Stimulated activated CD8-positive, alpha-beta memory T cell treated with anti-CD3 and anti-CD28 coated beads, Interleukin-7, amount 100 ng/mL, for 1 hour (primary cell): ENCODE measurements at places on chromosomes 2 and 18.
A peak's percentile ranks its signal among the peaks of the same experiment; 100 is the strongest.

- no peak for DNase-seq
These were observed 34.1 kb upstream of the CTAGE1 start for GRCh38 chr18:22451796-22452195.

- DNase-seq, result no peak
These were observed 8.6 kb downstream of the ANKRD62 start for GRCh38 chr18:12102136-12102842.

DNA sequence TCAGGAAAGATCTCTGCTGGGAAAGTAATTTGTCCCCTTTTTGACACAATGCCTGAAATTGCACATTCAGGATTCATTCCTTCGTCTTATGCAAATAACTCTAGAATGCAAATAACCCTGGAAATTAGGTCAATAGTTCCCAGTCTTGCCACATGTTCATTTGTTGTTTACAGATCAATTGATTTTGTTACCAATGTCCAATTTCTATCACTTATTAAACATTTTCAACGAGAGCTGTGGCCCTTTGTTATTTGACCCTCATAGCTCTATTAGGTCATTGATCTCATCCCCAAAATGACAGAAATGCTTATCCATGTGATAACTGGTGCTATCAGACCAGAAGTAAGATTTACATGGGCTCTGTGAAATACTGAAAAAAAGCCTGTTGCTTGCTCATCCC lies 275.3 kb upstream of the REG3G start:
- no peak for DNase-seq

- DNase-seq, result no peak
These were observed 45.2 kb upstream of the FAM117B start for GRCh38 chr2:202589582-202589949.

DNA sequence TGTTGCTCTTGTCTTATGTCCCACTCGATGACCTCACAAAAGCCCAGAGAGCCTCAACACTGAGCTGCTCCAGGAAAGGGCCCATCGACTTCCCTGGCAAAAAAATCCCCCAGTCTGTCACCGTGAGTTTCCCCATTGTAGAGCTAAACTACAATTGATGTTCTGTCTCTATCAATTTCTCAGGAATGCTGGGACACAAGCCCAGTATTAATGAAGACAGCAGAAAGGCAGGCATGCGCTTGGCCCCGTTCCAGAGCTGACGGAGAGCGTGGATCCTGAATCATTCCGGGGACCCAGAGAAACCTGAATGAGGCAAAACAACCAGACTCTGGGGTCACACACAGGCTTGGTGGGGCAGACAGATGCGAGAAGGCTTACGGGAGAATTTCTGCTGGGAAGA lies 146.9 kb downstream of the TTC32 start:
- DNase-seq, result no peak

DNA sequence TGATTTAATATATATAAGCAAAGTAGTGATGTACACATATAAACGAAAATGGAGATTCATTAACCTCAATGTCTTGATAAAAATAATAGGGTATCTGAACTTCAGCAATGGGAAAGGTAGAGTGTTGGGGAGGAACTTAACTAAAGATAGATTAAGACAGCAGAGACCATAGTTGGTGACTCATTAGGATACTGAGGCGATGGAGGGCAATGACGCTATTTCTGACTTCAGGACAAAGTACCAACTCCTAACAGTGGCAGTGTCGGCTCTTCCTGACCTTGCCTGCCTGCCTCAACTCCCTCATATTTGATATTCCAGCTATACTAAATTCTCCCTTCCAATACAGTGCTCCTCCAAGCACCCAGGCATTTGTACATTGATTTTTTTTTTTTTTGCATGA lies 98.6 kb downstream of the CDH2 start:
- DNase-seq, result no peak

DNA sequence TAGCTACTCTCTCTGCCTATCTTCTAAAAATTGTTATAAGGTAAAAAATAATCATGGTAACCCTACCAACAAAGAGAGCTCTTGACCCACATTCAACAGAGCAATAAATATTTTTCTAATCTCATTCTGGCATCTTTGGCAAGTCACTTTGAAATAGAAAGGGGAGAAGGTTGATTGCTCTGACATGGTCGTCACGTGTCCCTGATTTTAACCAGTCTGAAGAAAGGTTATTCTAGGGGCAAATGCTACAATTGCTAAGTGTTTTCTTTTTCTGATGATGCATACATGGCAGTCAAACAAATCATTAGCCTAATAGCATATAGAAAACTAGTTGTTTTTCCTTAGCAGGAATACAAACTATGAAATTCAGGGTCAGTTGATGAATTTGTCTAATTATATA lies 153.3 kb upstream of the MAP3K20 start:
- DNase-seq, result no peak

DNA sequence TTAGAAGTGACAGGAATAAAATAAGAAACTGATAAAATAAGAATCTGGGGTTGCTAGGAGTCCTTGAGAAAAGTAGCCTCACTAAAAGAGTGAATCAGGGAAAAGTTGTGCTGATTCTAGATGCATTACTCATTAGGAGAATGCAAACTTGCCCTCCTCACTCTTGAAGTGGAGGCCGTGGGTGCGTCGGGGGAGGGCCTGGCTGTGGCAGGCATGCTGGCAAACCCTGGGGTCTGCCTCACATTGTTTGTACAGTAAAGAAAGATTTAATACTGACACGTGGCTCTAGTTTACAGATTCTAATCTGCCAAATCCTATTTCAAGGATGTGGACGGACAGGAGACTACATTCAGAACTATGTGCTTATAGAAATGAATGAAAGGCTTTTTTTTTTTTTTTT lies 41.9 kb downstream of the TANC1 start:
- DNase-seq, result no peak

- DNase-seq, result no peak
These were observed 30.0 kb upstream of the CCNYL1 start for GRCh38 chr2:207681431-207681830.

GRCh38 chr18:37844209-37844970 lies 278.8 kb upstream of the CELF4 start:
- DNase-seq, result no peak

- no peak for DNase-seq
These were observed 40.4 kb upstream of the NETO1 start for GRCh38 chr18:72908181-72908580.

- no peak for DNase-seq
These were observed 5.4 kb downstream of the CFAP36 start for GRCh38 chr2:55524884-55525437.

GRCh38 chr18:48922801-48923730 lies 27.7 kb downstream of the SMAD7 start:
- DNase-seq, result no peak

- DNase-seq, result no peak
These were observed 20.0 kb upstream of the MTCL1 start for GRCh38 chr18:8685141-8685913.

DNA sequence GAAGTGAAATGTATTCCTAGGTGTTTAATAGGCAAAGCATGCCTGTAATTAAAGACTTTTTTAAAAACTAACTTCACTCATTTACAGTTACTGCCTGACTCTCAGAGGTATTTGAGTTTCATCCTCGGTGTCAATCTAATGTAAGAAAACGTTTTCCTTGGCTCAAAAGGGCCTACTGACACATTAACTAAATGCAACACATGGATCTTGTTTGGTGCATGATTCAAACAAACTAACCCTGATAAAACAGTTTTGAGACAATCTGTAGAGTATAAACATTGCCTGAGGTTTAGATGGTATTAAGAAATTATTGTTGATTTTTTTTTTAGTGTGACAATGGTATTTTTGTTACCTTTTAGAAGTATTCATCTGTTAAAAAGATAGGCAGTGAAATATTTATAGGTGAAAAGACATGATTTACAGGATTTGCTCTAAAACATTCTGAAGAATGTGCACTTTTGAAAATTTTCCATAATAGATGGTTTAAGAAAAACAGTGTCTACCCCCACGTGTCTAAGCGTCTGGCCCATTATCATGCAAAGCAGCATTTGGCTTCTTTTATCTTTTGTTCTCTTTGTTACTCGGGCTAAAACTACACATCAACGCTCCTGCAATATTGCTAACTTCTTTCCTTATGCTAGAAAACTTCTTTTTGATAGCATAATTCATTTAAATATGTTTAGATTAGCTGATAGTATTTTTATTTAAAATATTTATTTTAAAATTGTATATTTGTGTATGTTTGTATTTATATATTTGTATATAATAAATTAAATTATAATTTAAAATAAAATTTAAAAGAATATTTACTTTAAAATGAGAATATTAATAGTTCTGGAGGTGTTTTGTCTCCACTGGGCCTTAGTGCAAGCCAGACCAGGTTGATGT lies 160.2 kb upstream of the NDUFV2 start:
- DNase-seq, result no peak

DNA sequence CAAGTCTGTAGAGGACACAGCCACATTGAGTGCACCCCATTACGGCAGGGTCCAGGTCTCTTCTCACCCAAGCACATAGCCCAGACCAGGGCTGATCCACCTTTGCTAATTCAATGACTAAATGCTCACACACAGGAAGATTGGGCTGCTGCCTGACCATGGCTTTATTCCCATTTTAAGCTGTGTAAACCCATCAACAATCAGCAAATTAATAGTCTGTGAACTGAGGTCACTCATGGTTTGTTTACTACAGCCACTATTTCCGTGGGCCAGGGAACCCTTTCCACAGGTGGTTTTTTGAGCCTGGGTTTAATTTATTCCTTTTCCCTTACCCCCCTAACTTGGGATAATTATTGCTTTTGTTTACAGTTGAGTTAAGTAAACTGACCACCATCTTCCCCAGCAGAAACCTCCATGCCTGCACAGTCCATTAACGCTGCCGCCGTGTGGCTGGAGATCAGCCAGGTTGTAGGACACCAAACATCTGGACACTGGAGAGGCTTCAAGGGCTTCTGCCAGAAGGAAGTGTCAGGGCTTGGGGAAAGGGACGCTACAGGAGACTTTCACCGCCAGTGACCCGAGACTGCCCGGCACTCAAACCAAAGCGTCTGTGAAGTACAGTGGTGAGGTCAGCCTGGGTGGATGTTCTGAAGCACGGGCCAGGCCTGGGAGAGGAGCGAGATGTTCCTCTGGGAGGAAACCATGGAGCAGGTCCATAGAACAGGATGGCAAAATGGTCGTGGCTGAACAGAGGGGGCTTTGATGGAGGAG lies 282.9 kb downstream of the DYSF start:
- no peak for DNase-seq

DNA sequence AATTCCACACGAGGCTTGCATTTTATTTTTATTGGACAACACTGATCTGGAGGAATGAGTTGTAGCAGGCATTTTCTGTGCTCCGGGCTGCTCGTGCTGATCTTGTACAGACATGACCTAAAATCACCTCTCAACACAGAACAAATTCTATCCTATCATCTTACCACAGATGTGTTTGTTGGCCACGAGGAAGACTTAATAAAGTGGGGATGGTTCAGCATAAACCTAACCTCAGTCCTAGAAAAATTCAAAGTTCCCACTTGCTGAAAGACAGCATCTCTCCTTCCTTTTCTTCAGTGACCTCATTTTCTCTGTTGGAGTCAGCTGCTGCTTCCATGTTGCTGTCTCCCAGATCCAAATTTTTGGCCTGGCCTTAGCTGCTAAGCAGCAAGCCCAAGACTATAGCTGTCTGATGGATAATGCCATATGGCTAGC lies 45.3 kb downstream of the RBKS start:
- DNase-seq, result no peak

GRCh38 chr2:8627692-8628085 lies 54.2 kb upstream of the ID2 start:
- no peak for DNase-seq

GRCh38 chr2:38830526-38831159 lies 45.1 kb downstream of the DHX57 start:
- DNase-seq, result no peak

GRCh38 chr2:48420512-48421197 lies 109.3 kb upstream of the STON1 start:
- peak; percentile 86 for DNase-seq

DNA sequence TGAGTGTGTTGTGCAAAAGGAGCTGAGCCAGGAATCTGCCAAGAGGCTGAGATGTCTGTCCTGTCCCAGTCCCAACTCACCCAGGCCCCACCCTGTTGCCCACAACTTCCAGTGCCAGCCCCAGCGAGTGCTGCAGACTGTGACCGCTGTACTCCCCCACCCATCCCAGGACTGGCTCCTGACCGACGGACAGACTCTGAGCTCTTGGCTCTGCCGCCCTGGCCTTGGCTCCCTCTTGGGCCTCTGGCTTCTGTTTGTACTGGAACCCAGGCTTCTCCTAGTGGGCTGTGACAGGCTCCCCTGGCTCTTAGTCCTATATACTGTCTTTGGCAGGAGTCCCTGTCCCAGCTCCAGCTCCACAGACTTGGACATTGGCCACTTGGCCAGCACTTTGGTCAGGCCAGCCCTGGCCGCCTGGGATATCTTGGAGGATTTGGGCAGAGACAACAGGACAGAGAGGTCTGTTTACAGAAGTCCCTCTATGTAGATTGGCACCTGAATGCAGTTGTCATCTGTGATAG lies 41.1 kb downstream of the ACOXL start:
- no peak for DNase-seq

DNA sequence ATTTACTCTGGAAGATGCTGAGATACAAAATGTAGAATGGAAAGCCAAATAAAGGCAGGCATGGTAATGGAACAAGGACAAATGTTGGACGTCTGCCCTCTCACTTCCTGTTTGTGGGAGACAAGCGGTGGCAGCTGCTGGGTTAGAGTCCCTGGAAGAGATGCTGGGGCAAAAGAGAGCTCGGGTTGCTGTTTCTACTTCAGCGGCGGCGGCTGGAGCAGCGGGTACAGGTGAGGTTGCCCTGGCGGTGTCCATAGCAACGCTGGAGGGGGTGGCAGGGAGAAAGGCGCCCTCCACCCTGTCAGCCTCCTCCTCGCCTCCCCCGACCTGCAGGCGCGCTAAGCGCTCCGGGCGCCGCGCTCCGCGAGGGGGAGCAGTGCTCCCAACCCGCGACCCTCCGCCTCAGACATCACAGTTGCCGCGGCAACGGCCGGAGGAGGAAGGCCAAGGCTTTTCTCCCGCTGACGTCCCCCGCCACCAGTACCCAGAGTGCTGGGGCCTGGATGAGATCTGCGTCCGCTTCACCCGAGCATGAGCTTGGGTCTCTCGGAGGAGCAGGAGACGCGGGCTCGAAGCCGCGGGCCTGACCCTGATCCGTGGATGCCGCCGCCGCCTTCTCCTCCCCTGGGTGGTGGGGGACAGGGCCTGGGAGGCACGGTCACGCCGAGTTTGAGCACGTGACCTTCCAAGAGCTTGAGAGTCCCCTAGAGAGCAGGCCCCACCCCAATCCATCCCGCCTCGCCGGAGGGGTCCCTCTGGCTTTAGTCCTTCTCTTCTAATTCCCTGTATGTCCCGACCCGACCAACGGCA lies 65.6 kb downstream of the NOL4 start:
- DNase-seq, result no peak

- DNase-seq, result no peak
These were observed 163.4 kb downstream of the LDLRAD4 start for GRCh38 chr18:13381944-13382365.
